Choroid plexus epithelial cell (primary cell): ENCODE measurements at places on chromosomes 12 and 14.

DNA sequence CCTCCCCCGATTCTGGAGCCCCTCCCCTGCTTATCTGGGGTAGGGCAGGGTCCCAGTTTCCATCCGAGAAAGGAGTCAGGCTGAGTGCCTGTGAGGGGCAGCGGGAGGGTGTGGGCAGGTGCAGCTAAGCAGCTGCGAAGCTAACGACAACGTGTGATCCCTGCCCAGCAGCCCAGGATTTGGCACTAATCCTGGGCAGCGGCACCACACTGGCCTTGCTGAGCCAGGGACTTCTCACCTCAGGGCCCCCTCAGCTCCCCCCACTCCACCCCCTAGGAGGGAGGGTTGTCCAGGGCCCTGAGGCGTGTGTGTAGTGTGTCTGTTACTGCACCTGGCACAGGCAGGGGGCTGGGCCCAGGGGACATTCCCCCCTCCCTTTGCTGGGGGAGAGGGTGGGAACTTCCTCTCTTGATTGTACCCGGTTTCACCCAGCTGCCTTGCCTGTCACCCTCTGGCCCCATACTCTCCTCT lies 1.8 kb downstream of the SMIM41 start:
- no peak for DNase-seq

DNA sequence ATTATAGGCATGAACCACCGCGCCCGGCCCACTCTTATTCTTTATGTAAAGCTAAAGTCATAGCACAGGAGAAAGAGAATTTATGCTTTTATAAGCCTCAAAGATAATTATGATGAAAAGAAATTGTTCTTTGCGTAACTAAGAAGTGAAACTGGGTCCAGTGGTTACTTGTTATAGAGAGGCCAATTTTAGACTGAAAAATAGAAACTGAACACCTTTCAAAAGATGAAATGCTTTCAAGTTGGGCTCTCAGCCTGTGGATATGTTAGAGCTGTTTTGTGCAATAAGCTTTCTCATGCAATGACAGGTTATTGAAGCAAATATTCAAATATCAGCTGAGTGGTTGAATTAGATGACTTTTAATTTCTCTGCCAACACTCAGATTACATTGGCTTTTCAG lies 7.9 kb downstream of the TMEM253 start:
- no peak for DNase-seq

DNA sequence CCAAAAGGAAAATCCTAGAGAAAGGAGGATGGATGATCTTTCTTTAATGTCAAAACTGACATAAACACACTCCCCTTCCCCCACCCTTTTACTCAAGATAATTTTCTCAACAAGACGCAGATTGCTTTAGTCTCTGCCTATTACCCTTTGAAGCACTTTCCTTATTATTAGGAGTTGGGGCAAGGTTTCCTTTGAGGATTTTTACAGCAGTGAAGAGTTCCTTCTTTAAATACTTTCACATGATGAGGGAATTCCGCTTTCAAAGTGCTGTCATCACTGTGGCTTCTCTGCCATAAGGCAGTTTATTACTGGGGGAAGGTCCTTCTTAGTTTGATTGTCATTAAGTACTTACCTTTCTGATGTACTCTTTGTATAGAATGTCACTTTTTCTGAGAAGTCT lies 172.1 kb downstream of the MSRB3 start:
- DNase-seq = peak; percentile 23

DNA sequence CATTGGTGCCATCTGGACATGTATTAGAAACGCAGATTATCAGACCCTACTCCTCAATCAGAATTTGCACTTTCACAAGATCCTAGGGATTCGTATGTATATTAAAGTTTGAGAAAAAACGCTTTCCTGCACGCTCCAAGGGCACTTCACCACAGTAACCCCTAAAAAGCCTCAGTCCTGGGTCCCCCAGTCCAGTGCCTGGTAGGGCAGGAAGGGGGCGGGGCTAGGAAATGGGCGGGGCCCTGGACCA lies 369 bp downstream of the DEPDC4 start:
- DNase-seq = no peak

DNA sequence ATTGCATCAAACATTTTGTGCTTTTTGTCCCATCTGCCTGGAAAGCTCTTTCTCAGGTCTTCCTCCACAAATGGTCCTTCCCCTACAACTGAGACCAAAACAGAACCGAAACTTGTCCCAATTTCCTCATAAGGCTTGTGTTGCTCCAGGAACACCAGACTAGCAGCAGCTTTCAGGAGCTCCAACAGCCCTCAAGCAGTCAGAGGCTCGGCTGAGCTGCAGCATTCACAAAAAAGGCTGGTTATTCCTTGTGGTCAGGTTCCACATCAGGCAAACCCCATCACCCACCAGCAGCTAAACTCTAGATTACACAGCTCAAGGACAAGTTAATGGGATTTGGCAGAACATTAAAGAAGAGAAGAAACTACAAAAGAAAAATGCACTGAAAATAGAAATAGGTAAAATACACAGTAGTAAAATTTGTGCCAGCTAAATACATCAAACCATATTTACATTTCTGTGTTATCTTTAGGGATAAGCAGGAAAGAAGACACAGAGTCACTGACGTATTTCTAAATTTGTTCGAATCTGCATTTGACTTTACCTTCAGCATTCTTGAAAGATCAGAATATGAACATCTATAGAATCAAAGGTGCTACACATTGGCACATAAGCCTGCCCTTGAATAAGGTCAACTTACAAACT lies 141.2 kb downstream of the STXBP6 start:
- DNase-seq = no peak

DNA sequence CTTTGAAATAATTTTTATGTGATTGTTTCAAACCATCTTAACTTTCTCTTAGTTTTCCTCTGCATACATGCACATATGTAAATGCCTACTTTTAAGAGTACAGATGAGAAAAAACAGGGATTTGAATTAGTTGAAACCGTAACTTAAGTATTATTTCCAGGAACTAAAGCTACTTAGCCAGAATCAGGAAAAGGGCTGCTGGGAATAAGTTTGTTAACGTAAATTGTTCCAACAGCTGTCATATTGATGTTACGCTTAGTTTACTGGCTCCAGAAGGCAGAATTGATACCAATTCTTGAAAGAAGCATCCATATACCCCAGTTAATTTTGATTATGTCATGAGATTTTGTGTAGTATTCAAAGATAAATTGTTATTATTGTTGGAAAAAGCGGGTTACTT lies 17.9 kb upstream of the KLRF1 start:
- no peak for DNase-seq

DNA sequence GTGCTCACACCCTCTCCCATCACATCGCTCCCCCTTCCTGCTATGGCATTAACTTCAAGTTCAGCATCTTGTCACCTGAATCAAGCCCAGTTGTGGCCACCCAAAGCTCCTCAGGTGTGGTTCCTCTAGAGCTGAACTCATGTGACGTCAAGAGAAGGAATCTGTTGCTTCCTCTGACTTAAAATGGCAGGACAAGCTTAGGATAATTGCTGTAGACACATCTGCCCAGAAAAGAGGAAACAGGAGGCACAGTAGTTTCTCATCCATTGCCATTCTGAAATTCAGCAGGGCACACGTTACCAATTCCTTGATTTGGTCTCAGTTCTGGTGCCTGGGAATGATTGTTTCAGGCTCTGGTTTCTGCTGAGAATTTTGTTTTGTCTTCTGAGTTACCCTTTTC lies 52.1 kb downstream of the RCOR1 start:
- no peak for DNase-seq

DNA sequence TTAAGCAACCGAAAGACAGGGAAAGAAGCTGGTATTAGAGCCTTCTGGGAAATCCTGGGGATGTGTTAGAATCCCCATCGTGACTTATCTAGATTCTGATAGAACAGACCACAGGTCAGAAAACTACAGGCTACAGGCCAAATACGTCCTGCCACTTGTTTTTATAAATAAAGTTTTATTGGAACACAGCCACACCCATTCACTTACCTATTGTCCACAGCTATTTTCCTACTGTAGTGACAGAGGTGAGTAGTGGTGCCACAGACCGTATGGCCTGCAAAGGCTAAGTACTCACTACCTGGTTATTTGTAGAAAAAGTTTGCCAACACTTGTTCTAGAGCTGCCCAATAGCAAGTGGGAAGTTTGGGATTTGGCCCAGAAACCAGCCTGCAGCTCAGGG lies 53.8 kb downstream of the HRK start:
- no peak for DNase-seq

DNA sequence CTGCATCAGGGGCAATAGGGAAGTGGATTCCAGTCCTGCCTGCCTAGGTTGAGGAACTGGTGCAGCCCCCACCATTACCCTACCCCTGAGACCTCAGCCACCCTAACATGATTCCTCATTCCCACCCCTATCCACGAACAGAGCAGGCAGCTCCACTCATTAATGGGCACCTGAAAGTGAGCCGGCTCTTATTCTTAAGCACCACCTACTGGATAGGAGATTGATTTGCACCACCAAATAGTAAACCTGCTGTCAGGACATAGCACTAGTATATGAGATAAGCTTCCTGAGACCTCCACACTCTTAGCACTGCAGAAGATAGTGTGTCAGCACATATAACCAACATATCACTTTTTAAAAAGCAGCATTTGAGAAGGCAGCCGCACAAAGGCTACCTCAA lies 573.2 kb downstream of the SOX5 start:
- no peak for DNase-seq

- peak; percentile 72 for DNase-seq
Observed at GRCh38 chr14:83300476-83301064, 1766.9 kb upstream of the SEL1L start.

DNA sequence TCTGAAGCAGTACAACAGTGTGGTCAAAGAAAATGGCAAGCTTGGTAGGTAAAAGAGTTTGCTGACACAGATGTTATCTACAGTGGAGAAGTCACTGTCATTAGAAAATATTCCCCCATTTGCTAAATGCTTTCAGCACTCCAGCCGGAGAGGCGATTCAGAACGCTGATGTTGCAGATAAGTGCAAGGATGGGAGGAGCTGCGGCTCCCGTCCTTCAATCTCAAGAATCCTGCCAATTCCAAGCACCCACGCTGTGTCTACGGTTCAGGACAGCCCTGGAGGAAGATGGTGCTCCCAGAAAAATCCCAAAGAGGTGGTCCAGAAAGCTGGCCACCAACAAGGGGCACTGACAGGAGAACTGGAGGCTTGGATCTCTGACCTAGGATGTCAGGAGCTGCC lies 79.1 kb downstream of the ZFP36L1 start:
- no peak for DNase-seq

GRCh38 chr14:54188064-54188666 lies 208.6 kb upstream of the CDKN3 start:
- no peak for DNase-seq

DNA sequence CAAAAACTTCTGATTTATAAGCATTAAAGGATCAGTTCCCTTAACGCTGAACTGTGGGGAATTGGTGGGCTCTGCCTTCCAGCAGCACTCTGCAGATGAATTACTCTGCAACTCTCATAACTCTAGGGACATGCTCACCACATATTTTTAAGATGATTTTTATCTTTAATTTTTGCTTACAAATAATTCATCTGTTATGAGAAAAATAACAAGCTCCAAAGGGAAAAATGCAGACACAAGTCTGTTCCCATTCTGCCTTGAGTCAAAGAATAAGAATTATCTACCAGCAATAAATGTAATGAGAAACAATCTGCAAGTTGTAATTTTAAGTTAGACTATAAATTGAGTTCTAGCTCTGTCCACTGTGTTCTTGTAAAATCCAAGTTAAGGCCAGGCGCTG lies 133.1 kb upstream of the MDM1 start:
- DNase-seq = no peak

GRCh38 chr12:28800129-28800528 lies 348.9 kb upstream of the FAR2 start:
- no peak for DNase-seq

DNA sequence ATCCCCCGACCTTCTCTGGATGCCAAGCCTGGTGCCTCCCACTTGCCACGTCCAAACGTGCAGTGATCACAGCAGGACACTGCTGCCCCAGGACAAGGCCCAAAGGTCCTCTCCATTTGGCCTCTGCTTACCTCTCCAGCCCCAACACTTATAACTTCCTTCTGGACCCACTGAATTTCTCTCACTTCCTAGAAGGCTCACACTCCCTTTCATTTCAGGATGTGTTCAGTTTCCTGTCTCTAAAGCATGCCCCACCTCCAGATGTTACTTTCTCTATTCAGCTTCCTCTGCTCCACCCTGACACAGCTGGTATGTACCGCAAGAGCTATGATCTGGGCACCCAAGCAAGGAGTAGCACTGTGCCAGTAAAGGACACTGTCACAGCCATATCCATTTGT lies 33.0 kb downstream of the CDKL1 start:
- DNase-seq = peak; percentile 36

GRCh38 chr12:3002646-3003045 lies 43.4 kb downstream of the TEAD4 start:
- DNase-seq = no peak

- no peak for DNase-seq
Observed at GRCh38 chr14:76306131-76306530, 69.8 kb upstream of the ESRRB start.

- no peak for DNase-seq
Observed at GRCh38 chr14:96434040-96434439, 42.1 kb downstream of the AK7 start.

GRCh38 chr14:49999146-49999761 lies 106.4 kb downstream of the ARF6 start:
- DNase-seq = peak; percentile 83

GRCh38 chr12:3247077-3247476 lies 169.9 kb downstream of the TSPAN9 start:
- no peak for DNase-seq

DNA sequence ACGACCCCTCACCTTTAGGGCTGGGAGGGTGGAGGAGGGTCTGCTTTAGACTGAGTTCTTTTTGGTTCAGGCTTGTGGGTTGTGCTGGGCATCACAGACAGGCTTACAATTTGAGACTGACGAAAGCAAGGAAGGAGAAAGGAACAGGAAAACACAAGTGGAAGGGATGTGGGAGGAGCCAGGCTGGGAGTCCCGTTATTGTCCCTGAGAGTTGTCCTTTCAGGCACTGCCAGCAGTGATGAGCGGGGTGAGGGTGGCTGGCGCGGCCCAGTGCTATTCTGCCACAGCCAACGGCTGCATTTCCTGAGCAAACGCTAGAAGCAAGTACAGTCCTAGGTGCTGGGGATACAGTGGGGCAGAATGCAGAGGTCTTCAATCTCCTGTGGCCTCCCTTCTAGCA lies 29.2 kb upstream of the TSPAN9 start:
- no peak for DNase-seq

- peak; percentile 92 for DNase-seq
Observed at GRCh38 chr12:25959071-25959961, 834 bp downstream of the RASSF8 start.

DNA sequence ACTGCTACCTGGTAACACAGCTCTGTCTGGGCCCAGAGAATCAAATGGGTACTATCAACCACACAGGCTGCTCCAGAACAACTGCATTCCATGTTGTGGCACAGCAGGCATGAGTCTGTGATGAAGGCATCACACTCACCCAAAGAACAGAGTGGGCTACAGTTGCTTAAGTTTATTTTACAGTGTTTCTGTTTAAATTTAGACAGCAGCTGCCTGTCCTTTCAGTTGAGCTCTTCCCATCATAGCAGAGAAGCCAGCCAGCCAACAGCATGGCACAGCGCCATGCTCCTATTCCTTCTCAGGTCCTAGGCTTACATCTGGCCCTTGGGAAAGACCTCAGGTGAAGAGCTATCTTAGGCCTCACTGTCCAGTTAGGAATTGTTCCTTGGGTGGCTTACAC lies 147.0 kb upstream of the FRMD6 start:
- no peak for DNase-seq

GRCh38 chr14:30387871-30388270 lies 171.1 kb upstream of the G2E3 start:
- DNase-seq = no peak
